Stimulated activated CD8-positive, alpha-beta memory T cell treated with anti-CD3 and anti-CD28 coated beads, Interleukin-7, amount 100 ng/mL, for 1 hour (primary cell): ENCODE measurements at places on chromosomes 13 and 19.

GRCh38 chr19:55418185-55418584 is 10.6 kb upstream of the UBE2S start:
- DNase-seq: no peak

DNA sequence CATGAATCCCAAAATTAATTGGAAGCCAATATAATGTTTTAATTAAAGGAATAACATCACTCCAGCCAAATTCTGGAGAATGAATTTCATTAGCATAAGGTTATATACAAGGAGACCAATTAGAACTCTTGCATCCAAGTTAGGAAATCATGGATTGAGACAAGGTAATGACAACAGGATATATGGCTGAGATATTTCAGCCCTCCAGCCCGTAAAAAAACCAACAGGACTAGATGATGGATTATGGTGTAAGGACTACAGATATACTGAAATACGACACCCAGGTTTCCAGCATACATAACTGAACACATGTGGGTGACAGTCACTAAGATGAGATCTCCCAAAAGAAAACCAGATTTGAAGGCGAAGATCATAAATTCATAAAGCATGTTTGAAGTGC is 56.5 kb downstream of the TSC22D1 start:
- no peak for DNase-seq

DNA sequence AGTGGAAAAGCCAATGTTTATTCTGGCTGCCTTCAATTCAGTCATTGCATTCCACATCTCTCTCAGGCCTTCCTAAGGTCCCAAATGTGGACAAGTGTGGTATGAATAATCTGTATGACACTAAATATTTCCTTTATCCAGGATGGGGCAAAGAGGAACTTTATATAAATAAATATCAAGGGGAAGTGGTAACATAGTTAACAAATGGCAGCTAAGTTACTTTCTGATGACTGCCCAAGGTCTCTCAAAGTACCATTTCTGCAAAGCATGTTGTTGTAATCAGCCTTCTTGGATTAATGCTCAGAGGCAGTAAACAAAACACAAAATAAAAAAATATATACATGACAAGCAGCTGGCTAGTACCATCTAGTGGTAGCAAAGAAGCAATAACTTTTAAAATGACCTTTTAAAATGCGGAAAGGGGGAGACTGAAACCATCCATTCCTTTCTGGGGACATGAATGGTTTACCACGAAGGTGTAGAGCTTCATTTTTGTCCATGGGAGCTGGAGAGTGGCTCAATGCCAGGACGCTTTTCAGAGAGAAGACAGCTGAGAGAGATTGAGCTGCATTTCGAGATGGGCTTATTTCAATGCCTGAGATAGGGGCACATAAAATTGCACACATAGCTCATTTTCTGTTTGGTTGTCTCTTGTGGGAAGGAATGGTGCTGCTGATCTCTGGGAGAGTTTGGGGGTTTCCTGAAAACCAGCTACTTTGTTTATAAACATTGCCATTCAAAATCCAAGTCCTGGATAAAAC is 259.2 kb downstream of the RFC3 start:
- no peak for DNase-seq

- no peak for DNase-seq
These were observed 3.2 kb downstream of the IL17D start for GRCh38 chr13:20706661-20707060.

DNA sequence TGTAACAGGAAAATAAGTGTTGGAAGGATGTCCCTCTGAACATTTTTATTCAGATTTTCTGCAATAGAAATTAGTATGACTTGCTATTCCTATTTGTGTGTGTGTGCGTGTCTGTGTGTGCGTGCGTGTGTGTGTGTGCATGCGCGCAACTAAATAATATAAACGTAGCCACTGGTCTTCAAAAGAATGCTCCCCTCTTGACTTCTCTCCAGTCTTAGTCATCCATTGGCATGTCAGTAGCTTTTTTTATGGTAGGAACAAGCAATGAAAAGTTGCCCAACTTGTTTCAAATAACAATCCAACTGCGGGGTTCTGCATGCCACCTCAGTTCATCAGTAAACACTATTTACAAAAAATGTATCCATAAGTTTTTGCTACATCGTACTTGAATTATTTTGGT is 249.6 kb downstream of the GPC6 start:
- DNase-seq: no peak

- DNase-seq: peak; percentile 13
These were observed 51.2 kb downstream of the NLRP12 start for GRCh38 chr19:53772943-53773342.

DNA sequence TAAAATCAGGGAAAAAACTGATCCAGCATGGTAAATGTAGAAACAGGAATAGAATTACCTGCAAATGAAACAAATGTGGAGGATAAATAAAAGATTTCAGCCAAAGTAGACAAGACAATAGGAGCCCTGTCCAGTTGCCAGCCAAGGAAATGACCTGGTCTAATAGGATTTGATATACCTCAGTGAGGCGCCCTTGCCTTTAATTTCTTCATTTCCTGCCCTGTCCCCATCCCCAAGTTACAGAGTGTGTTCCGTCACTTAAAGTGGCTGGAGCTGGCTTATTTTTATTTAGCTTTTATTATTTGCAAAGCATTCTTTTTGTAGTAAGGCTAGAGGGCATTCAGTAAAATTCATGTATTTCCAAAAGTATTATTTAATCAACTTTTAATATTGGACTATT is 1022.0 kb downstream of the EFNB2 start:
- no peak for DNase-seq

DNA sequence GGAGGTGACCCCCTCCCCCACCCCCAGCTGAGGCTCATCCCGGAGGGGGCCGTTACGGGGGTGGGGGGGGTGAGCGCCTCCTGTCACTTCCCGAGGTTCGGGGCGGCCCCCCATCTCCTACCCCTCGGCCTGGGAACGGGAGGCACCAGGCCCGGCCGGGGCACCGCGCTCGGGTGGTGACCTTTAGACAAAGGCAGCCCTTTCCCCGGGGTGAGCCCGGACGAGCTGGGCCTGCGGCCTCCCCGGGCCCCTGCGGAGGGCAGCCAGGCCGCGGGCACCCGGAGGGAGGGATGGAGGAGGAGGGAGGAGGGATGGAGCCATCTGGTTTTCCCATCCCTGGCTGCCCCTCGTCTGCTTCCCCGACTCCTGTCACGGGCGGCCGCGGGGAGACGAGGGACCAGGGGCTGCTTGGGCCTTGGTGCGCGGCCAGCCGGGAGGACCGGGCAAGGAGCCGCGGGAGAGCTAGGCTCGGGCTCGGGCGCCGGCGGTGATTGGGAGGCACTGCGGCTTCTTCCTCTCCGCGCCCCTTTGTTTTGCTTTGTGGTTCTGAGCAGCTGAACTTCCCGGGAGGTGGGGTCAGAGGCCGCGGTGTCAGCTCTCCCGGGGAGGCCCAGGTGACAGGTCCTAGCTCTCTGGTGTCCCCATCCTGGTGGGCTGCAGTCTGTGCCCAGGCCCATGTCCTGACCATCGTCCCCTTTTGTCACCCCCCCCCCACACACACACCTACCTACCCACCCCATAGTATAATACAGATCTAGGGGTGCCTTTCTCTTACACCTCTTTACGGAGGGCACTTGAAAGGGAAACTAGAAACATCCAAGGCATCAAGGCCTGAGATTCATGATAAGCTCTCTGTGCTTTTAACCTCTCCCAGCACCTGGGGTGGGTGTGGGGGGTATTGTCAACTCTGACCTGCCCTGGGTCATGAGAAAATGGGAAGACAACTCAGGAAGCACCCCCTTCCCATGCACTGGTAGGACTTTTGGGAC is 1.3 kb downstream of the BICRA start:
- no peak for DNase-seq

DNA sequence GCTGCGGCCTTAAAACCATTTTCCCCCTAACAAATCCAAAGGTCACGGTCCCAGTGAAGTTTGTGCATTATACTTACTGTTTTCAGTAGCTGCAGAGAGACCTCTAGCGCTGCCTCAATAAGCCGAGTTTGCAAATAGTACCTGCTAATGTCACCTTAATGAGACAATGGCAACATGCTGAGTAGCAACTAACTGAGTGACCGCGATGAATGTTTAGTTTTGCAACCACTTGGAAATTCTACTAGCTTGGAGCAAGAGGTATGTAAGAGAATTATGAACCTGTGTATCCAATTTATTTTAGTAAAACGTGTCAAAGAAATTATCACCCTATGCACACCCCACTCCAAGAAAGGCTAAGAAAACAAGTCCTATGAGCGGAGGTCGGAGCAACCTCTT is 1.2 kb downstream of the KPNA3 start:
- no peak for DNase-seq

DNA sequence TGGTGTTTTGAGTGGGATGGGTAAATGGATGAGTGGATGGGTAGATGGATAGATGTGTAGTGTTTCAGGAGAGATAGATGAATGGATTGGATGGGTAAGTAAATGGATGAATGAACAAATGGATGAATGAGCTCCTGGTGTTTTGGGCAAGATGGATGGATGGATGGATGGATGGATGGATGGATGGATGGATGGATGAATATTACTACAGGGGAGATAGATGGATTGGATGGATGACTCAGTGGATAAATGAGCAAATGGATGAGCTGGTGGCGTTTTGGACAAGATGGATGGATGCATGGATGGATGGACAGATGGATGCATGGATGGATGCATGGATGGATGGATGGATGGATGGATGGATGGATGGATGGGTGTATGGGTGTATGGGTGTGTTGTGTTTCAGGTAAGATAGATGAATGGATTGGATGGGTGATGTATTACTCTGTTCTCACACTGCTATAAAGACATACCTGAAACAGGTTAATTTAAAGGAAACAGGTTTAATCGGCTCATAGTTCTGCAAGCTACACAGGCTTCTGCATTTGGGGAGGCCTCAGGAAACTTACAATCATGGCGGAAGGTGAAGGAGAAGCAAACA is 12.3 kb downstream of the ZSWIM4 start:
- DNase-seq: no peak

DNA sequence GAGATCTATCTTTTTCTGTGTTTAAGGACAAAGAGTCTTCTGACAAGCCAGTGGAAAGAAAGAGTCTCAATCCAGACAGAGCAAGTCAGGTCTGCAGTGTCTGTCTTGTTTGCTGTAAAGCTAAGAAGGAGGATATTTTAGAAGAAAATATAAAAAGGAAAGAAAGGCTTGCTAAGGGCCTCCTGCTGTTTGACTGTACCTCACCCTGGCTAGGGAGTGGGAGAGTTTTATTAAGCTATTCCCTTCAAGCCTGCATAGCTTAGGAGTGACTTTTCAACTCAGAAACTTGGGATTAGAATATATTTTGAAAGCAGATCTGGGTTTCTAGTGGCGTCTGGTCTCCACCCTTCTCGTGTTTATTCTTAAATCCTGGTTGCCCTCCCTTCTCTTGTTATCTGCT is 460.0 kb downstream of the COG6 start:
- no peak for DNase-seq

DNA sequence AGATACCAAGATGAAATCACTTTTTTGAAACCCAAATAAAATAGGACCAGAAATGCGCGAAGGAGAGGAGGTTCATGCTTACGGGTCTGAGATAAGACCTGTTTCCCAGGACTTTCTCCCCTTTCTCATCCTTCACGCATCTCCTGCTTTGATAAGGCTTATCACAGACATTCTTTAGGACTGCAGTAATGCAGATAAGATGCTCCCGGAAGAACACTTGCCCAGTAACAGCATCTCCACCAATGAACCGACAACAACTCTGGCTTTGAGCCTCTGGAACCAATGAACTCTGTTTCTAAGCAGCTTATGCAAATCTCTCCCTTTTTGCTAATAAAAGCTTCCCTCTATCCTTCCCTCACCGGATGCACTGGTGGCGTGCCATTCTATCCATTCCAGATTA is 783.4 kb upstream of the ARGLU1 start:
- DNase-seq: no peak

GRCh38 chr13:31742097-31742734 is 2.9 kb downstream of the RXFP2 start:
- DNase-seq: peak; percentile 48

- DNase-seq: no peak
These were observed 12.8 kb downstream of the LILRA1 start for GRCh38 chr19:54606230-54606629.

GRCh38 chr13:27372896-27373295 is 51.5 kb upstream of the GTF3A start:
- DNase-seq: no peak

- DNase-seq: no peak
These were observed 6.1 kb downstream of the FSD1 start for GRCh38 chr19:4310247-4311121.

- no peak for DNase-seq
These were observed 621 bp upstream of the TGDS start for GRCh38 chr13:94596575-94596971.

GRCh38 chr19:50851620-50852019 is 3.1 kb upstream of the KLK3 start:
- no peak for DNase-seq

DNA sequence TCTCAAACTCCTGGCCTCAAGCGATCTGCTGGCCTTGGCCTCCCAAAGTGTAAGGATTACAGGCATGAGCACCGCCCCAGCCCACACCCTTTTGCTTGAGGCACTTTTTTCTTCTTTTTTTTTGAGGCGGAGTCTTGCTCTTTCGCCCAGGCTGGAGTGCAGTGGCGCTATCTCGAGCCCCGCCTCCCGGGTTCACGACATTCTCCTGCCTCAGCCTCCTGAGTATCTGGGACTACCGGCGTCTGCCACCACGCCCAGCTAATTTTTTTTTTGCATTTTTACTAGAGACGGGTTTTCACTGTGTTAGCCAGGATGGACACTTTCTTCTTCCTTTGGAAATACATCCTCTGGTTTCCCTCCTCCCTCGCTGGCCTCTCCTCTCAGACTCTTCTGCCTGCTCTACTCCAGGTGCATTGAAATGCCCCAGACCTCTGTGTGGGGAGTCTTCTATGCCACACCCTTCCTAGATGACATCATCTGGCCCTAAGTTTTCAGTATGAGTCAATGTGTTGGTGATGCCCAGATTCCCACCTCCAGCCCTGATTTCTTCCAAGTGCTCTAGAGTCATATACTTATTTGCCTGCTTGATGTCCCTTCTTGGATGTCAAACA is 20.7 kb upstream of the TPT1 start:
- DNase-seq: no peak

- no peak for DNase-seq
These were observed 15.9 kb upstream of the IZUMO2 start for GRCh38 chr19:50178859-50179537.

GRCh38 chr19:38417544-38418506 is 8.2 kb downstream of the RASGRP4 start:
- no peak for DNase-seq

GRCh38 chr19:41546386-41546789 is 29.6 kb upstream of the CEACAM21 start:
- DNase-seq: no peak

GRCh38 chr19:2337329-2337707 is 8.8 kb downstream of the SPPL2B start:
- no peak for DNase-seq

DNA sequence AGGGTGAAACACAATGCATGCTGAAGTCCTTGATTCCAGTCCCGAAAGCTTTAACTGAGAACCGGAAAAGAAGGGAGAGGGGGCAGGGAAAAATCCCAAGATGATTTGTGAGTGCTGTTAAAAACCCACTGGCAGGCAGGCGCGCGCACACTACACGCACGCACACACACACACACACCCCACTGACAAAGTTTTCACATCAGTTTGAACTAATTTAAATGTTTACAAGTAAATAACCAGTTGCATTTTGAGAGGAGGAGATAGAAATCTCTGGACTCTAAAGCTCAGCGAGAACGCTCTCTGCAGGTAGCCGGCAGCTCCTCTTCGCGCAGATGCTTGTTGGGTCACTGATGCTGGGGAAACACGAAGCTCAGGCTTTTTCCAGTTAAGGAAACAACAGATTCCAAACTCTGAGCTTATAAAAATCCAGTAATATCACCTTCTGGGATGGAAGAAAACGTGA is 818 bp upstream of the SLITRK1 start:
- no peak for DNase-seq

GRCh38 chr19:5705552-5705951 is 14.4 kb downstream of the LONP1 start:
- no peak for DNase-seq
